ENCODE measurements at places on chromosomes 6 and 20.

DNA sequence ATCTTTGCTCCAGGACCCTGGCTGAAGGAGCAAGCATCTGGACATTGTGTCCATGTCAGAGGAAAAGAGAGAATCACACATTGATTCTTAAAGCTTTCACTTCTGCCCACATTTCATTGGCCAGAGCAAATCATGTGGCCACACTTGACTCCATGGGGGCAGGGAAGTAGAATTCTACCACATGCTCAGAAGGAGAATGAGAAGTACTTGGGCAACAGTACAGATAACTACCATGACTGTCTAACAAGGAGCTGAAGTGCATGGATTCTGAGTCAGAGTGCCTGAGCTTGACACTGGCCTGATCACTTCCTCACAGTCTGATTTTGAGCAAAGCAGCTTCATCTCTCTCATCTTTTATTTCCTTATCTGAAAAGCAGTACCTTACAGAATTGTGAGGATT is 38.6 kb downstream of the GHRH start:
- DNase-seq = peak; percentile 95
- H3K4me1 ChIP-seq = peaks cover 2% of the 10 kb centered on the region
- H3K4me3 ChIP-seq = no peak overlapping the region
- H3K36me3 ChIP-seq = peaks cover 33% of the 10 kb centered on the region

DNA sequence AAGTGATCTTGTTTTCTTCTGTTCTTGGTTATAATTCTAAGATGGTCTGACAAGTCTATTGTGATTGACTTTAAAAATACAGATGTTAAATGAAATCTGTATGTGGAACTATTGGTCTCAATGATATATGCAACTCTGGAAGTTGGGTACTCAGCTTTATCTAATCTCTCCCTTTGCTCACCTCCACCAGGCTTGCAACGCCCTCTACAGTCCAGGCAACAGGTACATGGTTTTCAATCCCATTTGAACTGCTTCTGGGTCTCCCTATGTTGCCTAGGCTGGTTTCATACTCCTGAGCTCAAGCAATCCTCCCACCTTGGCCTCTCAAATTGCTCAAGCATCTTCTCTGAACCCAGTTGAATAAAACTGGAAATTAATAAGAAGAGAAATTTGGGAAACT is 25.6 kb upstream of the HLA-DQB1 start:
- no peaks in the 10 kb centered on the region for H3K4me1 ChIP-seq
- no peak overlapping the region for H3K27ac ChIP-seq
- H3K27me3 ChIP-seq = no peaks in the 10 kb centered on the region
- DNase-seq = no peak
- H3K4me3 ChIP-seq = no peak overlapping the region

- no peaks in the 10 kb centered on the region for H3K36me3 ChIP-seq
- no peak overlapping the region for H3K27ac ChIP-seq
- no peak overlapping the region for H3K4me3 ChIP-seq
Measured at GRCh38 chr6:157587127-157587926, 206.3 kb downstream of the ZDHHC14 start.

GRCh38 chr20:37315452-37316110 is 26.1 kb downstream of the MANBAL start:
- no peak for DNase-seq
- H3K27me3 ChIP-seq = no peaks in the 10 kb centered on the region
- H3K4me3 ChIP-seq = no peak overlapping the region
- H3K36me3 ChIP-seq = peaks cover 28% of the 10 kb centered on the region

DNA sequence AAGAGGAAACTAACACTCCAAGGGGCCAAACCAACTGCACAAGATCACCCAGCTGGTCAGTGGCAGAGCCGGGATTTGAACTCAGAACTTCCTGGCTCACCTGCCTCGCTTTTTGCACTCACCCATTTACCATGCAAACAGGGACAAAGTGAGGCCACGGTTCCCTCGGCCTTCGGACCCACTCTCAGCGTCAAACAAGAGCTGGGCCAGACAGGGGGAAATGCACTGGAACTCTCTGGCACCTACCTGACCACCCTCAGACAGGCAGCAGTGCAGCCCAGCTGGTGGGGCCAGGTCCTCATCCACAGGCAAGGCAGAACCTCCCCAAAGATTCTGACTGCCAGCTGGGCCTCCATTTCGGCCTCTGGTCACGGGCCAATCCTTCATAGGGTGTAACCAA is 93.7 kb upstream of the SRSF6 start:
- DNase-seq = no peak
- H3K36me3 ChIP-seq = no peaks in the 10 kb centered on the region
- H3K27ac ChIP-seq = no peak overlapping the region
- no peaks in the 10 kb centered on the region for H3K4me1 ChIP-seq
- H3K27me3 ChIP-seq = no peaks in the 10 kb centered on the region

- no peaks in the 10 kb centered on the region for H3K4me1 ChIP-seq
- peaks cover 5% of the 10 kb centered on the region for H3K27me3 ChIP-seq
- DNase-seq = no peak
- H3K36me3 ChIP-seq = no peaks in the 10 kb centered on the region
- H3K4me3 ChIP-seq = no peak overlapping the region
- H3K27ac ChIP-seq = no peak overlapping the region
Measured at GRCh38 chr6:10945845-10946244, 59.0 kb downstream of the SYCP2L start.

GRCh38 chr6:97497713-97498331 is 214.8 kb upstream of the MMS22L start:
- H3K4me1 ChIP-seq = no peaks in the 10 kb centered on the region
- H3K36me3 ChIP-seq = no peaks in the 10 kb centered on the region
- H3K4me3 ChIP-seq = no peak overlapping the region
- no peak overlapping the region for H3K27ac ChIP-seq
- DNase-seq = peak; percentile 65

DNA sequence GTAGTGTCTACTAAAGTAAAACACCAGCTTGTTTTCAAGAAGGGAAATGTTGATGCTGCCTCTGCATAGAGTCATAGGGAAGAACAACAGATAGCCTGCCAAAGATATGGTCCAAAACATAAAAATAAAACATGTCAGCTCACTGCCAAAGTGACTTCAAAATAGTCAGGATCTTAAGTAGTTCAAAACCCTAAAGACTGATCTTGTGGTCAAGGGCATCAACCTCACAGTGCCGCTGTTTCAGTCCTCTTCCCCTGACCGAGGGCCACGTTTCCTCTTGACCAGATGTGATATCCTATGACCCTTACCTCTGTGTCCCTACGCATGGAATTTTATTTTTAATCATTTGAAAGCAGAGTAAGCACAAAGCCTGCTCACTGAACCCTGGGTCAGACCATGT is 104.2 kb upstream of the CNKSR3 start:
- H3K27me3 ChIP-seq = no peaks in the 10 kb centered on the region
- no peaks in the 10 kb centered on the region for H3K36me3 ChIP-seq
- no peak for DNase-seq

DNA sequence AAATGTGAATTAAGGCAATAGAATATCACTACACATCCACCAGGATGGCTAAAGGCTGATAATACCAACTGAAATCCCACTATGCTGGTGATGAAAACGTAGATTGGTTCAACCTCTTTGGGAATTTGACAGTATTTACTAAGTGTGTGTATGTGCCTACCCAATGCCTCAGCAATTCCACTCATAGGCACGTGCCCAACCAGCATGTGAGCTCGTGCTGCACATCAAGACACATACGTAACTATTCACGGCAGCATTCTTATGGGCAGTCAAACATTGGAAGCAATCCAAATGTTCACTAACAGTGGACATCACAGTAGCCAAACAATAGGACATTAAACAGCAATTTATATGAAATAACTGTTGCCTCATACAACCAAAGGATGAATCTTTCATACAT is 15.7 kb upstream of the AFDN start:
- DNase-seq = no peak
- no peak overlapping the region for H3K27ac ChIP-seq
- H3K36me3 ChIP-seq = no peaks in the 10 kb centered on the region
- peaks cover 2% of the 10 kb centered on the region for H3K27me3 ChIP-seq
- no peak overlapping the region for H3K4me3 ChIP-seq

DNA sequence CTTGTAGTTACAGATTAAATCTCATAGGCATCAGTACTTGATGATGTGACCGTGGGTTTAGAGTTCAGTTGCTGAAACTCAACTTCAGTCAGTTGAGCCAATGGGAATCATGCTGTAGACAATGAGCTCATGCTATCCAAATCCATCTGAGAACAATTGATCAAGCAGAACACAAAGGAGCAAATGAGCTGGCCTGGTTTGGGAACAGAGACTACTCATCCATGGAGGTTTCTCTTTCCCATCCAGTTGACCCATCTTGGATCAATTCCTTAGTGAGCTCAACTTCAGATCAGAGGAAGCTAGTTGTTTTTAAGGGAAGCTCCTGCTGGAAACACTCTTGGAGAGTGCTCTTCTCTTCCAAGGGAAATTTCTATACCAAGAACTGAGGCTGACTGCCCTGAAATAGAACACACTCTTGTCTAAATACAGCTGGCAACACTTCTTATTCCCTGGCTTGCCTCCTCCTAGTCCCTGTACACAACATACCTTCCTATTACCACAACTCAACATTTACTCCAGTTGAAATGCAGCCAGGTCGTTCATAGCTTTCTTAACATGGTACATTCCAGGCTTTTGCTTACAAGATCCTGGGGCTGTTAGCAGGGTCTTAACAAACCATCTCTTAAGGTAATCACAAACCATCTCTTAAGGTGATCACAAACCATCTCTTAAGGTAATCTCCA is 203.9 kb upstream of the PRDM1 start:
- no peaks in the 10 kb centered on the region for H3K27me3 ChIP-seq
- H3K4me1 ChIP-seq = peaks cover 6% of the 10 kb centered on the region
- no peak overlapping the region for H3K4me3 ChIP-seq
- no peak overlapping the region for H3K27ac ChIP-seq
- DNase-seq = peak; percentile 66

- DNase-seq = peak; percentile 75
- H3K36me3 ChIP-seq = peaks cover 7% of the 10 kb centered on the region
- H3K27me3 ChIP-seq = no peaks in the 10 kb centered on the region
- H3K4me3 ChIP-seq = no peak overlapping the region
Measured at GRCh38 chr20:36483919-36484808, 57.2 kb upstream of the MYL9 start.

DNA sequence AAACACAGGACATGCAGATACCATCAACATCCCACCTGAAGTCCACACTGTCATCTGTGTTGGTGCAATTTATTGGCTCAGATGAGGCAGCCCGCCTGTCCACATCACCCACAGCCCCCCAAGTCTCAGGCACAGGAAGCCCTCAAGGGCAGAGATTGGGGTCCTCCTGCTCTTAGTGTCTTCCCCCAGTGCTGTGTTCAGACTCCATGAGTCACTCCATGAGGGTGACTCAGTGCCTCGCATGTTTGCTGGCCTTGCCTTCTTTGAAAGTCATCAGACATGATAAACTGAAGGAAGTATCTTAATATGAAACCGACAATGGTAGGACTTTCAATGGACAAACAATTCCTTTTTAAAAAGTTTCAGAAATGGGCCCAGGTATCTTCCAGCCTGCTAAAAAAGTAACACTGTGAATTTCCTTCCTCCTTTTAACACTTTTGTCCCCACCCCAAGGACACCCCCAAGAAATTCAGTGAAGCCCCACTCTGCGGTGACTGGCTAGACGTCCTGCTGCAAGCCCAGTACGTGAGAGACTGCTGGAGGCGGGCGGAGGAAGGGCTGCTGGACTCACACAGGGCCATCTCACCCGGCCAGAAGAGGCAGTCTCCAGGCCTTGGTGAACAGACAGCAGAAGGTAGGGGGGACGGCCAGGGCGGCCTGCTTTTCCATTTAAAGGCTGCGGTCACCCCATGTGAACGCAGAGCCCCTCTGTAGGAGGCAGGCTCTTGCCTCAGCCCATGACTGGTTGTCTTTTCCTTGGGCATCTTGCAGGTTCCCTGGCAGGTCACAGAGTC is 43.0 kb upstream of the KCNK16 start:
- H3K27ac ChIP-seq = no peak overlapping the region
- no peaks in the 10 kb centered on the region for H3K27me3 ChIP-seq
- H3K36me3 ChIP-seq = no peaks in the 10 kb centered on the region
- no peak overlapping the region for H3K4me3 ChIP-seq

DNA sequence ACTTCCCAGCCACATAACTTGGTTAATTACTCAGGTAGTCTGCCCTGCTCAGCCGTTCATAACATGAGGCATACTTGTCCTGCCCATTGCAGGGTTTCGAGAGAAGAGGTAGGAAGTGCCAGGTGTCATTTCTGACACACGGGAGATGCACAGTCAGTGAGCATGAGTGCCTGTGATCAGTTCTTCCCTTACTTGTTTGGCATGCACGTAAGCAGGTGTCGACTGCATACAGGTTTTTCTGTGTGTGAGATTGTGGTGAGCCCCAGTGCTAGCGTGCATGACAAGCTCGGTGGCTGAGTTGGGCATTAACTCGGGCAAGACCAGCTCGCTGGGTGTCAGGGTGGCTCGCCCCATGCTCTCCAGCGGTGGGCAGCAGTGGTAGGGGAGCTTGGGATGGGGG is 51.2 kb upstream of the SLC22A1 start:
- H3K27ac ChIP-seq = no peak overlapping the region
- H3K4me1 ChIP-seq = no peaks in the 10 kb centered on the region
- H3K4me3 ChIP-seq = no peak overlapping the region
- H3K27me3 ChIP-seq = no peaks in the 10 kb centered on the region
- H3K36me3 ChIP-seq = peaks cover 70% of the 10 kb centered on the region

- H3K27me3 ChIP-seq = no peaks in the 10 kb centered on the region
- no peak overlapping the region for H3K4me3 ChIP-seq
- no peak for DNase-seq
Measured at GRCh38 chr6:137543114-137543513, 48.9 kb upstream of the OLIG3 start.

GRCh38 chr6:34520645-34521462 is 35.3 kb downstream of the SPDEF start:
- no peaks in the 10 kb centered on the region for H3K4me1 ChIP-seq
- H3K27me3 ChIP-seq = peaks cover 34% of the 10 kb centered on the region
- H3K27ac ChIP-seq = no peak overlapping the region
- DNase-seq = no peak
- H3K36me3 ChIP-seq = no peaks in the 10 kb centered on the region
- no peak overlapping the region for H3K4me3 ChIP-seq

GRCh38 chr6:113488061-113488460 is 369.1 kb upstream of the MARCKS start:
- no peaks in the 10 kb centered on the region for H3K36me3 ChIP-seq
- H3K4me1 ChIP-seq = no peaks in the 10 kb centered on the region
- H3K27ac ChIP-seq = no peak overlapping the region
- DNase-seq = no peak
- H3K4me3 ChIP-seq = no peak overlapping the region

- H3K27me3 ChIP-seq = peaks cover 11% of the 10 kb centered on the region
- H3K27ac ChIP-seq = no peak overlapping the region
- H3K36me3 ChIP-seq = no peaks in the 10 kb centered on the region
- H3K4me3 ChIP-seq = no peak overlapping the region
- DNase-seq = no peak
Measured at GRCh38 chr6:123804787-123805540, 1.3 kb downstream of the NKAIN2 start.
